ENCODE measurements at places on chromosomes 5 and 9. TPM values are rescaled to one million over a fixed set of nuclear protein-coding genes. Genes with fewer than 3 reads are reported as not detected.

DNA sequence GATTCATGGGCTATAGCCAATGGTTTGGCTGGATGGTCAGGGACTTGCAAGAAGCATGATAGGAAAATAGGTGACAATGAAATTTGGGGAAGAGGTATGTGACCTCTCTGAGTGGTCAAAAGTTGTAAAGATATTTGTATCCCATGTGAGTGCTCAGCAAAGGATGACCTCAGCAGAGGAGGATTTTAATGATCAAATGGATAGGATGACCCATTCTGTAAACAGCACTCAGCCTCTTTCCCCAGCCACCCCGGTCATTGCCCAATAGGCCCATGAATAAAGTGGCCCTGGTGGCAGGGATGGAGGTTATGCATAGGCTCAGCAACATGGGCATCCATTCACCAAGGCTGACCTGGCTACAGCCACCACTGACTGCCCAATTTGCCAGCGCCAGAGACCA is 138.4 kb upstream of the SPDL1 start:
- no peak for DNase-seq

LMX1B gene
- total RNA-seq, result 1.2 TPM

DNA sequence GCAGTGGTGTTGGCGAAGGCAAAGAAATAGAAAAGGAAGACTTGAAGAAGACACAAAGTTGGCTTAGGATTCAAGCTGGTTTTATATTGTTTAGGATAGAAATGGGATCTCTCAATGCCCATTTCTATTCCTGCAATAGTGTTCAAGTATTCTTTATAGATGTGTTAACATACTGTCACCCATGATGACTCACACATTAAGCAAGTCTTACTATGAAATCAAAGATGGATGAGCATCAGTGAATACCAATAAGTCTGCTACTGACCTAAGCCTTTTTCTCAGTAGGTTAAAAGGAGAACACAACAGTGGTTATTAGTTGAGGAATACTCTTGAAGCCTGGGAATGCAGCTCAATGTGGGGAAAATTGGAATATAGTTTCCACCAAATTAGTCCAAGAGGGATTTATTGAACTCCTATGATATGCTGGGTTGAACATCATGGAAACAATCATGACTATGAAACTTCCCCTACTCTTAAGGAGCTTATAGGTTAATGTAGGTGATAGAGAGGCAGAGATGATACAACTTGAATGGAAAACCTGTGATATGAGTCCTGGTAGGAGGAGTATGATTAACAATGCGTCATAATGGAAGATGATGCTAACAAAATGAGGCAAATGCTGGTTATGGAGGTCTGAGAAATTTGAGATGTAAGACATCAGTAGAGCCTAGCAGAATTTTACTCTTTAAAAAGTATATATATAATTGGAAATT is 417.1 kb upstream of the DAP start:
- no peak for DNase-seq

DNA sequence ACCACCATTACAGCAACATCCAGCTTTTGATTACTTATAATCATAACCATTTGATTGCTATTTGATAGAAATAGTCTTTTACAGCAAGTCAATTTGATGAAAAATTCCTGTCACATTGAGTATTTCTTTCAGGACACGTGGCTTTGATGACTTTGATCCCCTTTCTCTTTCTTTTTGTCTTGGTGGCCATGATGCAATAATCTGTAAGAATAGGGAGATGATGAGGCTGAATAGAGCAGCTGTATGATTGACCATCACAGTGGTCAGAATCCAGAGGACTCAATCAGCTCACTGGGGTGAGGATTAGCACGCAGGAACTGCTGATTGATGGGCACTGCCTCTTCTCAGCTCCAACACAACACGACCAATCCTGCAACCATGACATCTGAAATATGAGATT is 262.7 kb downstream of the PARP8 start:
- DNase-seq, result no peak

DBH gene
- under 0.01 TPM for total RNA-seq

- DNase-seq, result no peak
These were observed 41.0 kb downstream of the KIAA1191 start for GRCh38 chr5:176320577-176320976.

SPINK7 gene
- 0.59 TPM for total RNA-seq

- no peak for DNase-seq
These were observed 89.9 kb downstream of the MAMDC2 start for GRCh38 chr9:70133253-70134208.

- peak; percentile 34 for DNase-seq
These were observed 720 bp downstream of the NUDT12 start for GRCh38 chr5:103561685-103562452.

DNA sequence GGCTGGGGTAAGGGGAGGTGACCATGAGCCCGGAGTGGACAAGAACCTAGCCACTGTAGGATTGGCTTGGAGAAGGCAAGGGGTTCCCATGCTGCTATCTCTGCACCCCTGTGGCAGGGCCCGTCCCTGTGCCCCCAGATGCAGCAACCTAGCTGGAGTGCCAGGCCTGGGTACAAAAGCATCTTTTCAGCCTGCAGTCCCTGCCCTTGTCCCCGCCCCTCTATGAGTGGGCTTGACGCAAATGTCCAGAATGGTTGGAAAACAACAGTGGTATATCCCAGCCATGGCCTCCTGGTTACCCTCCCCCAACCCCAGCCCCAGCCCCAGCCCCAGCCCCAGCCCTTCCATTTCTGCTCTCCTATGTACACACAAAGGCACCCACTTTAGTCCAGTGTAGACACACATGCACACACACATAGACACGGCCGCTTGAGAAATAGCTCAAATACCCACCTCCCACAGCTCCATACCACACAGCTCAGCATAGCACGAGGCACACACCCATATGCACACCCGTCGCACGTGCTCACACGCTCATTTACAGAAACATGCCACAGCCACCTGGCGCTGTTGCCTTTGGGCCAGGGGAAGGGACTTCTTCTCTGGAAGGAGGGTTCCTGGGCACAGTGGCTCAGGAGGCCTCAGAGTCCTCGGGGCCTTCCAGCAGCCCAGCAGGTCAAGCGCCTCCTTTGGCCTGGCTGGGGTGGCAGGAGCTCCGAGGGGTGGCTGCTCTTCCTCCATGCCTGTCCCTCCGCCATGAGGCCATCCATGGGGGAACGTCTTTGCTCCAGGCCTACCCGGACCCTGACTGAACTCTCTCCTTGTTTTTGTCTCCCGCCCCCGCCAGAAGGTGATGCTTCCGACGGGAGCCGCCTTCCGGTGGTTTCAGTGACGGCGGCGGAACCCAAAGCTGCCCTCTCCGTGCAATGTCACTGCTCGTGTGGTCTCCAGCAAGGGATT is 34.1 kb downstream of the CXXC5 start:
- DNase-seq, result no peak

DNA sequence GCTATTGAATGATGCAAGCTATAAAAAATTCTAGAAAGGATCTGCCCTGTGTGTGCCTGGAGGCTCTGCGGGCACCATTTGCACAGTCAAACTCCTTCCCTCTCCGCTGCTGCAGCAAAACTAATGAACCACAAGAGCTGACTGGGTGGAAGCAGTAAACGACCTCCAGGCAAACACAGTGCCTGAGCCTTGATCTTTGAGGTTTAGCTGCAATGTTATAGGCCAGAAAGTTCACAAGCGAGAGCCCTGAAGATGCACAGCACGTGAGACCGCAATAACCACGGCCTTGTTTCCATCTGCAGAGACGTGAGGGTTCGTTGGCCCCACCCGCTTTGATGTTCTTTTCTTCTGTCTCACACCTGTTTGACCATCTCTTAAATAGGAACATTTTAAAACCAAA is 69.2 kb upstream of the S1PR3 start:
- no peak for DNase-seq

- peak; percentile 81 for DNase-seq
These were observed 1.4 kb upstream of the CIZ1 start for GRCh38 chr9:128192601-128193371.

HTR1A gene
- total RNA-seq, result not detected

DNA sequence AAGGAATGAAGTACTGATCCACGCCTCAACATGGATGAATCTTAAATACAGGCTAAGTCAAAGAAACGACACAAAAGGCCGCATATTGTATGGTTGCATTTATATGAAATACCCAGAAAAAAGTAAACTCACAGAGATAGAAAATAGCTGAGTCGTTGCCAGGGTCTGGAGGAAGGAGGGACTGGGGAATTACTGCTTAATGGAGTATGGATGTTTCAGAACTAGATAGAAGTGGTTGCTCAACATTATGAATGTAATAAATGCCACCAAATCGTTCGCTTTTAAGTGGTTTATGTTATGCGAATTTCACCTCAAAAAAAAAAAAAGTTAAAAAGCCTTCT is 784 bp upstream of the MSANTD3 start:
- DNase-seq, result no peak

RORB gene
- 0.39 TPM for total RNA-seq

CDH6 gene
- 6.9 TPM for total RNA-seq

LARP1 gene
- 46.4 TPM for total RNA-seq

- no peak for DNase-seq
These were observed 194.0 kb downstream of the FBXL7 start for GRCh38 chr5:15693933-15694332.

PCDHB13 gene
- total RNA-seq, result 2.9 TPM

PTGS1 gene
- total RNA-seq, result 4.7 TPM

DNA sequence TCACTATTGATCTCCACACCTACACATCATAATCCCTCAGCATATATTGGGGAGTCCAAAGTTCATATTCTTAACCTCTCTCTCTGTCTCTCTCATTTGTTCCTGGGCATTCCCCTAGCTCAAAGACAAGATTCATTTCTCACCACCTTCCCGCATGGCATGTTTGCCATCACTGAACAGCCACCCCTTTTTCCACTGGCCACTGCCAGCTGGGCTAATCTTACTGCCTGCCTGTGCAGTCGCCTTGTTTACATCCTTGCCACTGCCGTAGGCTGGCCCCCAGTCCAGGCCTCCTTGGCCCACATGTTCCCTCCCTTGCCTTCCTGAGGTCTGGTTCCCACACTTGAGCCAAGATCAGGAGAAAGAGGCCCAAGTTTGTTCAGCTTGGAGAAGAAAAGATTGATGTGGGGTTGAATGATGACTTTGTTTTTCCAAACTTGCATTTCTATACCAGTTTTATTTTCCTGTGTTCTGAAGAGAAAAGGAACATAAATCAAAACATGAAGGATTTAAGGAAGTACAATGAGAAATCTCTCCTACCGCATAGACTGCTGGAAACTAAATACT is 80.2 kb downstream of the PLAC8L1 start:
- no peak for DNase-seq

DNA sequence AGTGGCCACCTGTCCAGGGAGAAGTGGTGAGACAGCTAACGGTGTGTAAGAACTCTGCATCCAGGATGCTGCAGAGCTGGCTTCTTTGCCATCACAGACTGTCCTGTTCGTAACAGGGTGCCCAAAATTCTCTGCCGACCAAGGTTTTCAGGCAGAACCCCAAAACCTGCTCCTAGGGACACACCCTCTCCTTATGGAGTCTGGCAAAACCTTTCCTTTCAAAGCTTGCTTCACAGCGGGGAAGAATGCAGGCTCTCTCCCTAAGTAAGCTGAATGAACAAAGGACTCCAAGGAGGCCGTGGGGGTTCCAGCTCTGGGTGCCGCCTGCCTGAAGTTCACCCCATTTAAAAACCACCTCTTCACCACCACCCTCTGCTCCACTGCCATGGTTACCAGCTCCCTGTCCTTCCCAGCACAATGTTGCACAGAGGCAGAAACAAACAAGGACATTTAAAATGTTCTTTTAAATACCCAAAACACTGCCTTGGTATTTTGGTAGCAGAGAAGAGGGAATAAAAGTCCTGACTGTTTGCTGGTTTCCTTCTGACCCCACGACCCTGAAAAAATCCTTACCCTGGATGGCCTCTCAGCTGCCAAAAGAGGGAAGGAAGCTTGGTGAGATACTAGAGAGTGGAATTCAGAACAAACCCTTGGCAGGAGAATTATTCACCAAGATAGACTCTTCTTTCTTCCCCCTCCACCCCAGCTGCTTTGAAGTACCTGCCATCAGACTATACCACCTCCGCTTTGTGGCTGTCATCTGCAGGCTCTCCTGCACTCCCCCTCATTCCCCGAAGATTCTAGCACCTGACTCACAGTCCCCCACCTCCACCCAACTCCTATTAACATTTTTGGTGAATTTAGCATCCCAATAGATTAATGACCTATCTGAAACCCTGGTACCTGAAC is 7.1 kb upstream of the KLF9 start:
- no peak for DNase-seq

SLCO6A1 gene
- total RNA-seq, result not detected

GRCh38 chr5:124996764-124997077 is 250.3 kb upstream of the ZNF608 start:
- no peak for DNase-seq

EFCAB9 gene
- total RNA-seq, result not detected

DNA sequence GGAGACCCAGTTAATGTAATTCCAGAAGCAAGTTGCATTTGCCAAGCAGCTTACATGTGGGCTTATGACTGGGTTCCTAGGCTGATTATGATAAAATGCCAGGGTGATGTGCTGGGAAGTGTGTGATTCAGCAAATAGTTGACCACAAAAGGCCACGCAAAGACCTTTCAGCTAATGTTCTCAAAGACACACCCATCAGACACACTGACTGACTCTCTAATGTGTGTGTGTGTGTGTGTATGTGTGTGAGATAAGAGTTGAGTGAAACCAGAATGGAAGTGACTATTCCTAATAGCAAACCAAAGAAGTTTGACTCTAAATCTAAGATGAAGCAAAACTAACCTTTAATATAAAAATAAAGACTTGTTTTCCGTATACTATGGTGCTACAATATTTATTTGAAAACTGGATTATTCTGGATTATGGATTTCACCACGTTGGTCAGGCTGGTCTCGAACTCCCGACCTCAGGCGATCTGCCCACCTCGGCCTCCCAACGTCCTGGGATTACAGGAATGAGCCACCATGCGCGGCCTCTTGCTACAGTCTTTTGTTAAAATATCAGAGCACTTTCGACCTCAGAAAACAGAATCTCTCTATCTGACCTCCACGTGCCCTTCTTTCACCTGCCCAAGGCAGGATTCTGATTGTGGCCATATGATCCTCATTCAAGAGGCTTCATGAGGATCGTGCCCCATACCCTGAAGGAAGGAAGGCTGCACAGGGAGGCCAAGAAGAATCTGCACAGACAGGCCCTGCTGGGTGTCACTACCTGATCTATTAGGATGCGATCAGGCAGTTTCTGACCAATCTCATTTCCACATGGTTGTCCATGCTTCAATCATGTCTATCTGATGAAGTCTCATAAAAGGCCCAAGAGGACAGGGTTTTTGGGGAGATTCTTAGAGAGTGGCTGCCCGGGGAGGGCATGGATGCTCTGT is 75.6 kb downstream of the USP20 start:
- DNase-seq, result no peak

- DNase-seq, result no peak
These were observed 84.0 kb downstream of the STK10 start for GRCh38 chr5:172104021-172104420.

COL15A1 gene
- total RNA-seq, result 122 TPM

- no peak for DNase-seq
These were observed 5.7 kb downstream of the SHB start for GRCh38 chr9:38063363-38063707.

- DNase-seq, result no peak
These were observed 282.1 kb downstream of the CRB2 start for GRCh38 chr9:123637945-123638634.

- no peak for DNase-seq
These were observed 20.2 kb downstream of the NR2F1 start for GRCh38 chr5:93603078-93603792.

PROB1 gene
- 1.7 TPM for total RNA-seq

- no peak for DNase-seq
These were observed 150.8 kb upstream of the PPP1R26 start for GRCh38 chr9:135328485-135329417.

Measured in skin of body (tissue), 3 donors.